ENCODE measurements at places on chromosomes 2 and 18.

DNA sequence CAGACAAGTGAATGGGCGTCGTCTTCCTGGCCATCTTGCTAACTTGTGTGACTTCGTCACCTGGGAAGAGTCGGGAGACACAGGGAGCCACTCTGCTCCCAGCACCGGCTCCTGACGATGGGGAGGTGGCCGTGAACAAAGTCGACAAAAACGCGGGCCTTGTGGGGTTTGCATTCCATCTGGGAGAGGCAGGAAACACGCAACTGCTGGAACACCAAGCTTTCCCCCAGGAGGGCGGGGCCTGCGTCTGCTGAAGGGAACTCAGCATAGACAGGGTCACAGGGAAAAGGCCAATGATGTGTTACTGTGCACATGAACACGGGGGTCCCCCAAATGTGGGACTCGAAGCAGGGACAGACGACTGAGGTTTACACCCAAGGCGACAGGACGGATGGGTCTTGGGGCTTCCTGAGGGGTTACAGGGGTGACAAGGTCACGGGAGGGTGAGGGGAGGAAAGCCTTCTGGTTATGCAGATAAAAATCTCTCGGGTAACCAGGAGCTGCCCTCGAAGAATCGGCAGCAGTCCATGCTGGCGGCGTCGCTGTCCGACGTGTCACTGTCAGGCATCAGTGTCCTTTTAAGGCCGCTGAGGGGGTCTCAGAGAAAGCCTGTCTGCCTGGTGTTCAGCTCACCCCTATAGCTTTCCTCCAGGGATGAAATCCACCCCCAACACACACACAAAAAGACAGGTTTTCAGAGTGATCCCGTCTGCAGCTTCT, 28.2 kb upstream of the PRLH start:
- DNase-seq = no peak

GRCh38 chr2:71746946-71747501, 293.7 kb downstream of the DYSF start:
- DNase-seq = peak; percentile 42

GRCh38 chr18:22176420-22177326, 7.3 kb downstream of the GATA6 start:
- no peak for DNase-seq

GRCh38 chr18:74994502-74995418, 214.2 kb downstream of the PTGR3 start:
- peak; percentile 47 for DNase-seq

GRCh38 chr2:72781480-72781879, 44.4 kb downstream of the EXOC6B start:
- DNase-seq = peak; percentile 33
